ENCODE measurements at places on chromosomes 6 and 20.
A peak's percentile ranks its signal among the peaks of the same experiment; 100 is the strongest.

DNA sequence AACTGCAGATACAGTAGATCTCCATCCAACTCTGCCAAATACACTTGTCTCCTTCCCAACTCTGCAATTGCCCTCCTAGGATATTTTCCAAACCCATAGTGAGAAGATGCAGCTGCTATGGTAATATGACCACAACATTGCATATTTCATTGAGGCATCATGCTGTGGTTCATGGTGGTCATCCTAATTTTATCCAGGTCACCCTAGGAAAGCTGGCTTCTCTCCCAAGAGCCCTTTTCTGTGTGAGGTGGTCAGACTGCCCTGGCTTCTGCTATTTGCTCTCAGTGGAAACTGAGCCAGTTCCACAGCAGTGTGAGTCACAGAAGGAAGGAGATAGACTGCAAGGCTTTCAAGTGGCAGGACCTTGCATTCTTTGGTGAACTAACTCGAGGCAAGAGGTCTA, 5.5 kb downstream of the OGFRL1 start:
- no peak for DNase-seq

GRCh38 chr6:142845143-142845571, 99.8 kb downstream of the HIVEP2 start:
- no peak for DNase-seq

- DNase-seq: peak; percentile 47
Measured at GRCh38 chr20:59207742-59208357, 44.2 kb downstream of the ZNF831 start.

DNA sequence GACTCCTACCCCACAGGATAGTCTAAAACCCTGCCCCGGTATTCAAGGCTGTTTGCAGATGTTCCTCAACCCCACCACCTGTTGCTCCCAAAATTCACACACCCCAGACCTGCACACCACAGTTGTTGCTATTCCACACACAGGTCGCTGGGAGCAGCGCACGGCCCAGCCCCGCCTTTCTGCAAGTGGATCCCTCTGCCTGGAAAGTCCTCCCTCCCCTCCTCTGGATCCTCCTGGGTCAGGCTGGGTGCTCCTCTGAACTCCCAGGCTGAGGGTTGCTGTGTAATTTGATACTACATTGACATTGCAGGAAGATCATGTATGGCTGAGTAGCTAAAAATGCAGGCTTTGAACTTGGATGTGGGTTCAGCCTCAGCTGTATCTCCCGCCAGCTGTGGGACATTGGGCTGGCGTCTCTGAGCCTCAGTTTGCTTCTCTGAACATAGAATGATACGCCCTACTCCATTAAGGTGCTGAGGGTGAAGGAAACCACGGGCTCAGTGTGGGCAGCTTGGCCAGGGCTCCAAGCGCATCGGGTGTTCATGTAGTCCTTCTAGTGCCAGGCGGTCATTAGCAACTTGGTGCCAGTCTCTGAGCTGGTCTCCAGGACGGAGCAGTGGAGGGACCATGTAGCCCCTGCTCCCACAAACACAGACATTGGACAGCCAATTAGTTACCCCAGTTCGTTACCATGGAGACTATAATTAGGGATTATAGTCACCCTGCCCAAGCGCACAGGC, 13.9 kb upstream of the CCN5 start:
- no peak for DNase-seq

Data from body of pancreas (tissue), 4 donors.